Calu3 (cell line): ENCODE measurements at places on chromosomes 3 and 15.

GRCh38 chr15:41966414-41966812, 5.9 kb downstream of the EHD4 start:
- no peak for DNase-seq

DNA sequence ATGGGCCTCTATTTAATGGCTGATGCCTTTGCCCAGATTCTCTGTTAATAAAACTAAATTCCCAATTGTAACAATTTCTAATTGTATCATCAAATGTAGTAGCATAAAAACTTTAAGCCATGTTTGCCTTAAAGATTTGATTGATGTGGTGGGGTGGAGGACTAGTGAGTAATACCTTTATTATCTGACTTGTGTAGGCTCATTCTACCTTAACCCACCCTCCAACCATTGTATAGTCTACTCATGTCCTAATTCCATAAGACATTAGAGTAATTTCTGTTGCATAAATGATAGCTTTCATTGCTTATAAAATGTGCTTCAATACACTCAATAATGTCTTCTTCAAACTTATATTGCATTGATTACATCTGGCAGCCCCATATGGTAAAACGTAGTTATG, 25.8 kb downstream of the SERPINI1 start:
- DNase-seq = no peak

- peak; percentile 7 for DNase-seq
Measured at GRCh38 chr3:43883729-43884396, 193.1 kb downstream of the ABHD5 start.

GRCh38 chr15:31332681-31333071, 6.0 kb downstream of the KLF13 start:
- no peak for DNase-seq

DNA sequence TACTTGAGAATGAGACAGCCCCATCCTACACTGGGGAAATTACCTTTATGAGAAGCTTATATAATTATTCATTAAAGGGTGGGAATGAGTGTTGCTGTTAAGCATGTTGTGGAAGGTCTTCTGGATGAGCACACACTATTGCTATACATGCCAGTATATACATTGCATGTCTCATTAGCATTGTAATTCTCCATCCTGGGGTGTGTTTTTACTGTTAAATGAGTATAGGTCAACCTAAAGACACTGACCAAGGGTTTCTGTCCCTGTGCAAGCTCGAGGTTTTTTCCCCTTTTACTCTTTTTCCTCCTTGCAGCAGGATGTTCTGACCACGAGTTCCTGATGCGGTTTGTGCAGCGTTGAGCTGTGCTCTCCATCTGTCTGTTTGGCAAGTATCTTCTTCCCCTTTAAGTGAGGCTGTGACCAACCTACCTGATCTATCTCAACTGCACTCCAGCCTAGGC, 7.2 kb upstream of the IVD start:
- no peak for DNase-seq

GRCh38 chr3:176789281-176789705, 408.0 kb downstream of the TBL1XR1 start:
- no peak for DNase-seq

- DNase-seq = peak; percentile 78
Measured at GRCh38 chr3:123489400-123490004, 40.6 kb upstream of the ADCY5 start.

- DNase-seq = no peak
Measured at GRCh38 chr3:113565555-113565954, 33.2 kb downstream of the SIDT1 start.

DNA sequence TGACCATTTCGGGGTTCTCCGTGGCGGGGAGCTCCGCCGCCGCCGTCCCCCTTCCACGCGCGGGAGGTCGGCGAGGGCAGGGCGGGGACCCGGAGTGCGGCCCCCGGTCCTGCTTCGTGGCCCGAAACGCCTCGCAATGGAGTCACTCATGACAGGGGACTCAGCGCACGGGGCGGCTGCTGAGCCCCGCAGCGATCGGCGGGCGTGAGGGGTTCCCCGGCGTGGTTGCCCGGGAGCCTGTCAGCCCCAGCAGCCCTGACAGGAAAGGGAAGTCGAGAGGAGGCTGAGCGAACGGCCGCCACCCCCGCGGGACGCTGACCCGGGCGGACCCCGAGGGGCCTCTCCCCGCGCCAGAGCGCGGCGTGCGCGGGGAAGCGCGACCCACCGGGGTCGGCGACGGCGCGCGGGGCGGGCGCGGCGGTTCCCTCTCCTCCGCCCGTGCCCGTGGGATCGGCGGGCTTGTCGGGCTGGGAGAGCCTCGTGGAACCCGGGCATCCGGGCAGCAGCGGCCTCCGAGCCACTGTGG, 564 bp upstream of the PIGZ start:
- DNase-seq = peak; percentile 28

- DNase-seq = no peak
Measured at GRCh38 chr3:145088917-145089316, 1072.1 kb downstream of the PLOD2 start.

- peak; percentile 77 for DNase-seq
Measured at GRCh38 chr15:89898614-89899294, 5.0 kb upstream of the AP3S2 start.

DNA sequence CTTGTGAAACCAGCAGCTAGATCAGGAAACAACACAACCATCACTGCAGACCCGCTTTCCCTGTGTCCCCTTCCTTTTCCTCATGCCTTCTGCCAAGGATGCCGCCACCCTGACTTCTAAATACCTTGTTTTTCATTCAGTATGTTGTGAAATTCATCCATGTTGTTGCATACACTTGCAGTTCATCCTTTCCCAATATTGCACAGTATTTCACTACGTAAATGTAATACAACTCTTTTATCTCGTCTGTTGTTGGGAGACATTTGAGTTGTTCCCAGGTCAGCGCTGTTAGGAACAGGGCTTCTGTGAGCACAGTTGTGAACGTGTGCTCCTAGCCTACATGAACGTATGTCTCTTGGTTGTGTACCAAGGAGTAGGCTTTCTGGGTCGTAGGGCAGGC, 24.2 kb downstream of the TLNRD1 start:
- DNase-seq = no peak

GRCh38 chr3:152443212-152444023, 174.7 kb downstream of the MBNL1 start:
- DNase-seq = no peak

- no peak for DNase-seq
Measured at GRCh38 chr3:101778385-101779046, 495 bp upstream of the NXPE3 start.

DNA sequence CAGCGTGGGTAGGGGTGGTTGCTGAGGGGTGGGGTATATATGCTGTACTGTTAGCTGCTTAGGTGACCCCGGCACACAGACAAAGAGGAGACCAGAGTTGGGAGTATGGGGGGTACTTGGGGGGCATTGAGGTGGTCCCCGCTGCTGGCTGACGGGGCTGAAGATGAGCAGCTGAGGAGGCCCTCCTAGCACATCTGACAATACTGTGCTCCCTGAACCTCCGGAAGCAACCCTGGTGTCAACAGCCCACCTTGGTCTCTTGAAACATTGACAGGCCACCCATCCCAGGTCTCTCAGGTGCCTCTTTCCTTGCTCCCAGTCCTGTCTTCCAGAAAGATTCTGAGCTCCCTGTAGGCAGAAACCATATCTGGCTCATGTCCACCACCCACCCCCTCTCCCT, 19.2 kb upstream of the SEMA3F start:
- no peak for DNase-seq

DNA sequence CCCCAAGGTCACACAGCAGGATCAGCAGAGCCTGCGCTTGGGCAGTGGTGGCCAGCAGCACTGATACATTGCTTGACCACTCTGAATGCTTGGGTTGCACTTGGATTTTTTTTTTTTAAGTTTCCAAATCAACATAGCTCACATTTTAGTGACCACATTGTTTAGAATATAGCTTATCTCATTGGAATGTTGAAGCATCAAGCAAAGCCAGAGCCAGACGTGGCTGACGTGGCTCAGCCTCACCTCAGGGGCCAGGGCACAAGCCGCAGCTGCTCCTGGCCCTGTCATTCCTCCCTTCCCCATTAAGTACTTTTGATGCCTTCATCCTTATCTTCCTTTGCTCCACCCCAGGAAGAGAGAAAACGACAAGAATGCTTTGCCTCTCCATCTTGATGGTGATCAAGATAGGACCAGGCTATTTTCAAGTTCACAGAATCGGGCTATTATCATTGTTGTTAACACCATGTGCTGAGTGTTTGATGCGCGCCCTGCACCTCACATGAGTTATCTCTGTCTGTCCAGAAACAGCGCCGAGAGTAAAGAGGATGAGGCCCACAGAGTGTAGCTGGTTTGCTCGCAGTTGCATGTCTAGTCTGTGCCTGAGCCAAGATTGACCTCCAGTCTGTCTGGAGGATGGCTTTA, 75.8 kb downstream of the AAGAB start:
- DNase-seq = peak; percentile 53

- no peak for DNase-seq
Measured at GRCh38 chr3:51269466-51269865, 115.6 kb upstream of the MANF start.

GRCh38 chr15:49737127-49737526, 116.3 kb downstream of the DTWD1 start:
- no peak for DNase-seq

GRCh38 chr3:49170744-49171118, 667 bp upstream of the KLHDC8B start:
- DNase-seq = no peak

- DNase-seq = no peak
Measured at GRCh38 chr3:143668924-143669790, 179.1 kb downstream of the SLC9A9 start.

DNA sequence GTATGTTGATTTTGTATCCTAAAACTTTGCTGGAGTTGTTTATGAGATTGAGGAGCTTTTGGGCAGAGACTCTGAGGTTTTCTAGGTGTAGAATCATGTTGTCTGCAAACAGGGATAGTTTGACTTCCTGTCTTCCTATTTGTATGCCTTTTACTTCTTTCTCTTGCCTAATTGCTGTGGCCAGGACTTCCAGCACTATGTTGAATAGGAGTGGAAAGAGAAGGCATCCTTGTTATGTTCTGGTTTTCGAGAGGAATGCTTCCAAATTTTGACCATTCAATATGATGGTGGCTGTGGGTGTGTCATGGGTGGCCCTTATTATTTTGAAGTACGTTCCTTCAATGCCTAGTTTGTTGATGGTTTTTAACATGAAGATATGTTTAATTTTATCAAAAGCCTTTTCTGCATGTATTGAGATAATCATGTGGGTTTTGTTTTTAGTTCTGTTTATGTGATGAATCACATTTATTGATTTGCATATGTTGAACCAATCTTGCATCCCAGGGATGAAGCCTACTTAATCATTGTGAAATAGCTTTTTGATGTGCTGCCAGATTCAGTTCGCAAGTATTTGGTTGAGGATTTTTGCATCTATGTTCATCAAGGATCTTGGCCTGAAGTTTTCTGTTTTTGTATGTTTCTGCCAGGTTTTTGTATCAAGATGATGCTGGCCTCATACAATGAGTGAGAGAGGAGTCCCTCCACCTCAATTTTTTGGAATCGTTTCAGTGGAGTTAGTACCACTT, 188.1 kb downstream of the MINAR1 start:
- DNase-seq = no peak

GRCh38 chr3:117622171-117622841, 912.7 kb downstream of the TUSC7 start:
- peak; percentile 1 for DNase-seq

- DNase-seq = no peak
Measured at GRCh38 chr15:83283138-83283812, 1.2 kb downstream of the BNC1 start.

DNA sequence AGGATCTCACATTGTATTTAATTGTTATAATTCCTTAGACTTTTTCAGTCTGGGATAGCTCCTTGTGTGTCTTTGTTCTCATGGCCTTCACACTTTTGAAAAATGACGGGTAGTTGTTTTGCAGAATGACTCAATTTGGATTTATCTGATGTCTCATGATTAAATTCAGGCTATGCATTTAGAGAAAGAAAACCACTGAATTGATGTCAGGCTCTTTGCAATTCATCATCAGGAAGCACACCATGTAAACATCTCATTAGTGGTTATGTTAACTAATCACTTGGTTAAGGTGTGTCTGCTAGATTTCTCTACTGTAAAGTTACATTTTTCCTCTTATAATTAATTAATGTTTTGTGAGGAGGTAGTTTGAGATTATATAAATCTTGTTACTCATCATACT, 8.0 kb upstream of the SLC22A13 start:
- DNase-seq = no peak

GRCh38 chr3:71063773-71064290, 519.7 kb downstream of the FOXP1 start:
- DNase-seq = peak; percentile 19

DNA sequence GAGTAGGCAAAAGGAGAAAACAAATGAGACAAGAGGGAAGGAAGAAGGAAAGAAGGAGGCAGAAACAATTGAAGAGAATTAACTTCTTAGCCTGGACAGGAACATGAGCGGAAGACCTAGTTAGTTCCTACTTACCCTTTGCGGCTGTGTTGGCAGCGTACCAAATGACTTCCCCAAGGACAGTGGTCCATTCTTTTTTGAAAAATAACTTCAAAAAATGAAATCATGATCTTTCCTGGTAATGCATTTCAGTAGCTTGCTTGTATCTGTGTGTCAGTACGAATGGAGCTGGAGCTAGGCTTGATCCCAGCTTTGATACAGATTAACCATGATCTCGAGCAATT, 41.5 kb upstream of the CFAP161 start:
- no peak for DNase-seq

DNA sequence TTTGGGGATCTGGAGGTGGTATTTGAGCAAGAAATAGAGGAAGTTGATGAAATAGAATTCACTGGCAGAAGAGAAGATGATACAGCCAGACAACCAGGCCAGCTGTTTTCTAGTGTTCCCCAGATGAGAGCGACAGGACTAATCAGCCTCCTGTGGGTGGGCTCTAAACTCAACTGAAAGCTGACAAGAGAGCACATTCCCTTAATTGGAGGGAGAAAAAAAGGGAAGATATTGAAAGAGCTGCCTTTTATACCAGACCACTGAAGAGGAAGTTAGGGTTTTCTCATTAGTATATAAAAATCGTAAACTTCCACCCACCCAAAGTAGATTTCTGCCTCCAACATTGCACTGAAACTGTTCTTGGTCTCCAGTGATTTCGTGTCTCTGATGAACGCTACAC, 6.5 kb upstream of the TM4SF19 start:
- no peak for DNase-seq

- peak; percentile 47 for DNase-seq
Measured at GRCh38 chr3:183255348-183255730, 2.3 kb downstream of the B3GNT5 start.

DNA sequence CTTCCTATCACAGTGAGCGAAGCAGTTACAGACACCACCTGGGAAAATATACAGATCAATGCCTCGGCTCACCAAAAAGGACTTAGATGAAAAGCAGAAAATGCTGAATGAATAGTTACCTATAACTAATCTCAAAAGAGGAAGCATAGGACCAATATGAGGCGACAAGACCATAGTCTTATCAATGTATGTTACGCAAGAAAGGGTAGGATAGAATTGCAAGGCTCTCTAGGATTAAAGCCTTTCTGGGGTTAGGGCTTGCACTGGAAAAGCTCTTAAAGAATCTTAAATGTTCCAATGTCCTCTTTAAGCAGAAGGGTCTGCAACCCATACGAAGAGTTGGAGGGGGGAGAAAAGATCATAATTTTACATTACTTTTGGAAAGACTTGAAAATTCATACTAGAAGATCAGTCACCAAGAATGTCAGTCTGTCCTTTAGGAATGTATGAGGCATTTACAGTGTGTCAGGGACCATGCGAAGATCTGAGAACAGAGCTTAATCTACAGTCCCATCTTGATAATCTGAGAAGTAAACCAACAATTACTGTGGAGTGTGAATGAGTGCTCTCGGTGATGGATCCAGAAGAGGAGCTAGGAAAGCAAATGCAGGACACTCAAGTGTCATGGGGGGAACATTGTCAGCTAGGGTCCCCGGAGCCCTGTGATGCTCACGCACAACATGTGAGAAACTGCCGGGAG, 185.9 kb downstream of the GREM1 start:
- no peak for DNase-seq

GRCh38 chr3:14505001-14505802, 34.9 kb downstream of the GRIP2 start:
- DNase-seq = no peak
